ENCODE measurements at places on chromosomes 1 and 21.

DNA sequence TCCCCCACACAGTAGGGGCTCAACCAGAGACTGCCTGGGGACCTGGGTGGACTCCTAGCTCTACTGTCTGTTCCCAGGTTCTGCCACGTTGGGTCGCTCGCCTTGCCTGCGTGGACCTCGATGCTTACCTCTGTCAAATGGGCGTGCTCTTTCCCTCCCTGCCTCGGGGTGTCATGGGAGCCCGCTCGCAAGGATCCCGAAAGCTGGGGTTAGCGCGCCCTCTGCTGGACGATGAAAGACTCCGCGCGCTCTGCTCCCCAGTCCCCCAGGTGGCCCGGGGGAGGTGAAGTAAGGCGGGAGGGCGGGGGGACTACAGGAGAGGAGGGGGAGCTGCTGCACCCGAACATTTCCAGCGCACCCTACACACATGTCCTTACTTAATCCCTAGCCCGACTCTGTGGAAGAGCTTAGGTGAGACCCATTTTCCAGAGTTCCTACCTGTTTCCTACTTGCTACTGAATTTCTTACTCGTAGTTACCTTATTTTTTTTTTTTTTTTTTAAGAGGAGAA, 2.3 kb upstream of the BSND start:
- peak; percentile 80 for DNase-seq

DNA sequence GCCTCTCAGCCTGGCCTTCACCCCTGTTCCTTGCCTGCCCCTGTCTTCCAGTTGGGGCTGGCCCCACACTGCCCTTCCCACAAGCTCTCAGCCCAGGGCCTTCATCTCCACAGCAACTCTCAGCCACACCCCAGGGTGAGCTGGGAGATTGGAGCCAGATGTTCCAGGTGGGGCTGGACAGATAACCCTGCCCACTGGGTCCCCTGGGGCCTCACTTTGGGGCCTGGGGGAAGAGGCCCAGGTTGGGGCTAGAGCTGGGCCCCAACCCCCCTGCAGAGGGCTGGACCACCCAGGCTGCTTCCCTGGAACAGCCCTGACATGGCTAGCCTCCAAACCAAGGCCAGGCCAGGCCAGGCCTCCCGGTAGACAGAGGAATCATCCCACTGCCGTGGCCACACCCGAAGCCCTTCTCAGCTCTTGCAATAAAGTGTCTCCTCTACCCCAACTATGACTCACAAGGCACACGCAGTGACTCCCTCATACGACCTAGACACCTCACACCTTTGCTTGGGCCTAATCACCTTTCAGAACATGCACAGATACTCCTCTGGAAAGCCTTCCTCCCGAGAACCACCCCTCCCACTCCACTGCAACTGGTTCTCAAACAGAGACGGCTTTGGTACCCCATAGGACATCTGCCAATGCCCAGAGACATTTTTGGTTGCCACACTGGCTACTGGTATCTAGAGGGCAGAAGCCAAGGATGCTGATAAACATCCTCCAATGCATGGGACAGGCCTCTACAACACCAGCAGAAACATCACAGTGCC, 22.2 kb downstream of the SLC2A1 start:
- DNase-seq, result no peak

GRCh38 chr1:71850936-71851335, 431.4 kb downstream of the NEGR1 start:
- DNase-seq, result peak; percentile 6

DNA sequence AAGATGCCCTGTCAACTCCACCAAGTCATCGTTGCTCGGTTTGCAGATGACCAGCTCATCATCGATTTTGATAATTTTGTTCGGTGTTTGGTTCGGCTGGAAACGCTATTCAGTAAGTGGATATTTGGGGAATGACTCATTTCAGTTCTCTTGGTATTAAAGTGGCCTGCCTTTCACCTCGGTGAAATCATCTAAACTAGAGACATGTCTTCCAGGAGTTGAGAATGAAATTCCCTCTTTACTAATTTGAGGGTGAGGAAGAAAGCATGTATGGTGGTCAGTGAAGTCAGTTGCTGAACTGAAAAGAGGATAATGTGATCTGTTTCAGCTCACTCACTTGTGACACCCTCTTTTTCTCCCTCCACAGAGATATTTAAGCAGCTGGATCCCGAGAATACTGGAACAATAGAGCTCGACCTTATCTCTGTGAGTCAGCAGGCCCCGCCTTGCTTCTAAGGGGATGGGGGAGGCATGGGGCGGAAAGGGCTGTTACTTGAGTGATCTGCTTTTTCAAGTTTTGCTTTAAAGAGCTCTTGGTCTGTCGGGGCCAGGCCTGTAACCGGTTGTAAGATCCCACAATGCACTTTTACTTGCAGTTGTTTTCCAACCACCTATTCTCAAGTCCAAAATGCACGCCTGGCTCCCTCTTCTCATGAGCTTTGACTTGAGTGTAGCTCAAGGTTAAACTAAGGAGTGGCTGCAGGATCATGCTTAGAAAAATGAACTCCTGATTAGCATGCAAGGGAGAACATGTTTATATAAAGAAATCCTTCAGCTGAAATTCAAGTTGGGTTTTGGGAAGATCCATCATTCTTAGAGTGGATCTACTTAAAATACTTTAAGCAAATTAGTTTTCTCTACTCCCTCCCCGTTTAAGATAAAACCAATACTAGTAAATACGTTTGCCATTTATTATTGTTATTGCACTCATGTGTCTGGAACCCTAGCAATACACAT, 59.8 kb downstream of the CAPN2 start:
- peak; percentile 82 for DNase-seq

GRCh38 chr1:57839067-57839466, 415.2 kb upstream of the DAB1 start:
- no peak for DNase-seq

- DNase-seq, result peak; percentile 98
These were observed 98.2 kb upstream of the ARTN start for GRCh38 chr1:43835082-43836021.

DNA sequence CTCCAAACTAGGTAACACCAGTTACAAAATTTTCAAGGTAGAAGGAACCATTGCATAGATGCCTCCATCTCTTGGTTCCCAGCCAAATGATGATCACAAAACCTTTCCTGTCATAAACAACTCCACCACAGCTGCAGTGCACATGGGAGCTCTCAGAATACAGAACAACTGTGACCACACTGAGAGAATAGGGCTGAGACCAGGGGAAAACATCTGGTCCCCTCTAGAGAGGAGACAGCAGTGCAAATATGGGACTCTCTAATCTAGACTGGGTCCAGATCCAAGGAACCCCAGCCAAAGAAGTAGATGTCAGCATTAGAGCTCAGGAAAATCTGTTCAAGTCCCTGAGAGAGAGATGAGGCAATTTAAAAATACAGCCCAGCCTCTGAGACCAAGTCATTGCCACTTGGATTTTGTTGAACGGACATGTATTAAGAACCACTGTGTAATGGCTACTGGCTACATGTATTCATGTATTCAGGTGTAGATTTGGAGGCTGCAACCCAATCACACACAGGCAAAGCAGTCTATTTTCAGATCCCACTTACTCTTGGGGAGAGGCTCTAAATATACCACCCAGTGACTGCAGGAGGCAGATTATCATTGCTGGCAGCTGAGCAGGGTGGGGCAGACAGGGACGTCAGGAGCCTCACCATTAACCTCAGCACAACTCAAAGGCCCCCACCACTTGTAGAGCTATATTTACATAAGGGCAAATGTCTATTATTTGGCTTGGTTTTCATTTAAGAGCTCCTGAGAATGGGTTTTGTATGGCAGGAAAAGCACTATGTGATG, 7.6 kb upstream of the RXRG start:
- peak; percentile 47 for DNase-seq

DNA sequence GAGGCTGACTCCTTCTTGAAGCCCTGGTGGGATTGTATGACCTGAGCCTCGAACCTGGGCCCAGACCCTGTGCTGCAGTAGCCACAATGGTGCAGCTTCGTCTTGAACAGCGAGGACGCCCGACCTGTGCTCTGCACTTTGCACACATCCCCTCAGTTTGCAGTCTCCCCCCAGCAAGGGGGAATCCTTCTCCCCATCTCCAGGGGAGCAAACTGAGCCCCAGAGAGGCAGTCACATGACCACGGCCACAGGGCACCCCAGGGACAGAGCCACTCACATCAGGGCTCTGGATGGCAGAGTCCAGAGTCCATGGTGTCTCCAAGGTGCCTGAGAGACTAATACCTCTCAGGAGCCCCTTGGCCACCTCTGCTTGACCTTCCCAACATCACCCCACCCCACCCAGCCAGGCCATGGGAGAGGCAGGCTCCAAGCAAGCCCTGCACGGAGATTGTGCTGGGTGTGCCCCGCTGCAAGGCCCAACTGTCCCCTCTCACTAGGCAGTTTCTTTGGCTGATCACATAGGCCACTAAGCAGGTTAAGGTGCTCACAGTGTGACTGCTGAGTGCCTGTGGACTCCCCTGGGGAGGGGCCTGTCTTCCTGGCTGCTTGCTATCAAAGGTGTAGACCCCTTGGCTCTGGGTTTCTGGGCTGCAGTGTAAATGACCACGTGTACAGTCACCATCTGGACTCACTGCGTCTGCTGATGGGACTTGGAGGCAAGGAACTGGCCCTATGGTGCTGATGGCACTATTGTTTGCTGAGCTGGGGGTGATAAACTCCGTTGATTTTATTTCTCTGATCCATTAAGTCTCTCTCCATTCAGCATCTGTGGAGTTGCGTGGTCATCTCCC, 398.1 kb downstream of the MATN1 start:
- no peak for DNase-seq

- DNase-seq, result no peak
These were observed 125.0 kb downstream of the LYPLAL1 start for GRCh38 chr1:219298571-219299148.

GRCh38 chr21:43209575-43210453, 41.0 kb downstream of the CRYAA start:
- DNase-seq, result peak; percentile 58

Measured in myocyte (in vitro differentiated cells).